ENCODE measurements at places on chromosomes 3 and 15. TPM values are rescaled to one million over a fixed set of nuclear protein-coding genes. Genes with fewer than 3 reads are reported as not detected.

- no peak overlapping the region for H3K4me3 ChIP-seq
- DNase-seq, result no peak
- no peak overlapping the region for H3K27ac ChIP-seq
- no peaks in the 10 kb centered on the region for H3K36me3 ChIP-seq
- no peaks in the 10 kb centered on the region for H3K4me1 ChIP-seq
Observed at GRCh38 chr3:128145279-128145678, 8.0 kb upstream of the EEFSEC start.

GRCh38 chr15:99967841-99968371 is 234.7 kb upstream of the LYSMD4 start:
- H3K36me3 ChIP-seq, result no peaks in the 10 kb centered on the region
- peak; percentile 37 for DNase-seq
- no peak overlapping the region for H3K4me3 ChIP-seq
- no peaks in the 10 kb centered on the region for H3K4me1 ChIP-seq
- no peak overlapping the region for H3K27ac ChIP-seq
- no peaks in the 10 kb centered on the region for H3K27me3 ChIP-seq

DNA sequence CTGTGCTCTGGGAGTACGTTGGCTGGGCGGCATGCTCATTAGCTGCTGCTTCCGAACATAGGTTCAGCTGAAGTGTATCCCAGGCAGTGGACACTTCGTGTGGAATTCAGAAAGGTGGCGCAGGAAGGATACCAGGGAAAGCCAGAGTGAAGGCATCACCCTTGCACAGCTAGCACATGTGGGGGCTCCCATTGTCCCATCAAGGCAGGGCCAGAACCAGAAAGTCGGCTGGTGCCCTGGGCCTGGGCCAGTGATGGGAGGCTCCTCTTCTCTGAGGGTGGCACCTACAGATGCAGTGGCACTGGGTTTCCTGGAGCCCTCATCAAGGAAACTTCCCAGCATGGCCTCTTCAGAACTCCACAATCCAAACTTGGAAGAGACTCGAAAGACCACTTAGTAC is 56.6 kb downstream of the PGPEP1L start:
- no peaks in the 10 kb centered on the region for H3K4me1 ChIP-seq
- H3K4me3 ChIP-seq, result no peak overlapping the region
- H3K36me3 ChIP-seq, result no peaks in the 10 kb centered on the region
- no peak overlapping the region for H3K27ac ChIP-seq

The SKOR1 gene
- 1.8 TPM for total RNA-seq

The NPAP1 gene
- total RNA-seq, result not detected

DNA sequence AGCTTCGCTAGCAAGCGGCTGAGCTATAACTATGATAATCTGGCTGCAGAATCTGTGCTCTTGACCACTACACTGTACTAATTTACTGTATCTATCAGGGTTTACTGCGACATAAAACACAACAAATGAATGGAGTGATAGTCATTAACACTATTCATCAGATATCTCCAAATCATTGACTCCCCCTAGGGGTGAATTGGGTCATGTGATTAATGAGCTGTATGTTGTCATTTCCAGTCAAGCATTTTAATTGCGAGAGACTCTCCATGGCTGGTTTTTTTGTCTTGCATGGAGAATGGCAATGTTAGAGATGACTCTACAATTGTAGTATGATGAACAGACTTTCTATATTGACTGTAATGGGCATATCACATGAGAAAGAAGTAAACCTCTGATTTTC is 10.5 kb upstream of the TM4SF18 start:
- H3K4me3 ChIP-seq, result no peak overlapping the region
- peaks cover 4% of the 10 kb centered on the region for H3K4me1 ChIP-seq
- H3K36me3 ChIP-seq, result no peaks in the 10 kb centered on the region
- no peak overlapping the region for H3K27ac ChIP-seq
- DNase-seq, result no peak
- H3K27me3 ChIP-seq, result no peaks in the 10 kb centered on the region

The VIPR1 gene
- total RNA-seq, result 40.2 TPM

DNA sequence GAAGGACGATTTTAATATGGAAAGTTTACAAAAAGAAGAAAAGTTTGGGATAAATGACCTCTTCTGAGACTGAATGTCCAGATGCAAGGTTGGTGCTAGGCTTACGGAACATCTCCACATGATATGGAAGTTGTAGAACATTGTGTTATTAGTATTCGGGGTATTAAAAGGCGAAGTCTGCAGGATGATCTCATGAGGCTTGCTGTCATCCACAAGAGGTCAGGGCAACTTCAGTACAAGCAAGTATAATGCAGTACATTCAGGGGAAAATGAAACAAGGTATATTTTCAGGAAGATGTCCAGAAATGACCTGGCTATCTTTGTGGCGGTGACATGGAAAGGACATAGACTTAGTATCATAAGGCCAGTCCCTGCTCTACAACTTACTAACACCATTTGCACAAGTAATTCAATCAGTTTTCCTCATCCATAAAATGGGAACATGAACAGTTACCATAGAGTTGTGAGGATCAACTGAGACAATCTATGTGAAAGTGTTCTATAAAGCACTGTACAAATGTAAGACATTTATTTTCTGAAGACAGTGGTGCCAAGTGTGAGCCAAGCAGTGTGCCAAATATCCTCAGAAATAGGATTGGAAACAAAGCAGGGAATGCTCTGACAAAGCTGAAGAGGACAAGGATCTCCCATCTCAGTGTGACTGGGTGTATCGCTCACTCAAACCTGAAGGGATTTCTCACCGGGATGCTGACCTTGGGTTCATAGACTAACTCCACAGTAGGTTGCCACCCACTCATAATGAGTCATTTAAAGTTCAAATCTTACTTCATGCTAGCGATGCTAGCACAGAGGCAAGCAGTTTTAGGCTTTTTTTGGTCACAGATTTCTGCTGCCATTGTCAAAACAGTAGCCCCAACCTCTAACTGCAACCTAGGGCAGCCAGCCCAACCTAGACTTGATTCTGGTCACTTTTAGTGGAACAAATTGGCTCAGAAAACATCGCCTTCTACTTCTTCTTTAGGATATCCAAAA is 118.3 kb downstream of the TIGIT start:
- peak overlapping the region; percentile 70 for H3K27ac ChIP-seq
- peaks cover 3% of the 10 kb centered on the region for H3K4me1 ChIP-seq
- DNase-seq, result no peak
- H3K4me3 ChIP-seq, result no peak overlapping the region
- H3K27me3 ChIP-seq, result no peaks in the 10 kb centered on the region

The CHRM5 gene
- total RNA-seq, result not detected

DNA sequence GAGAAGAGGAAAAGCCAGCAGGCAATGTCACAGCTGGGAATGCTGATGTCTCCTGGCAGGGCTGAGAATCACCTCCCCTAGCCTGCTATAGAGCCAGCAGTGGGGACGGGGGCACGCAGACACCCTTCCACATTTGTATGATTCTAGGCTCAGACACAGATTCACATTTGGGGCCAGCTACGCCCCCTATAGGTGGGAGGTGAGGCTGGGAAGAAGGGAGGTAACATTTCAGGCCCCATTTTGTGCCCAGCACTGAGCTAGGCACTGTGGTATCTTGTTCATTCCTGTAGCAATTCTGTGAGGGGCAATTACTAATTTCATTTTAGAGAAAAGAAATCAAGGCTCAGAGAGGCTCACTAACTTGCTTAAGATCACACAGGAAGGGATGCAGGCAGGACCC is 15.9 kb upstream of the ACAD9 start:
- no peaks in the 10 kb centered on the region for H3K27me3 ChIP-seq
- DNase-seq, result no peak
- H3K27ac ChIP-seq, result no peak overlapping the region
- H3K4me1 ChIP-seq, result peaks cover 4% of the 10 kb centered on the region
- H3K36me3 ChIP-seq, result no peaks in the 10 kb centered on the region
- no peak overlapping the region for H3K4me3 ChIP-seq

The RTP4 gene
- 7.2 TPM for total RNA-seq

The GOLGA8R gene
- 4.2 TPM for total RNA-seq
